T-helper 17 cell (primary cell): ENCODE measurements at places on chromosomes 7 and 10. TPM values are rescaled to one million over a fixed set of nuclear protein-coding genes. Genes with fewer than 3 reads are reported as not detected.

SND1 gene
- total RNA-seq = 208 TPM

IDI1 gene
- 116 TPM for total RNA-seq

CFTR gene
- total RNA-seq = not detected

DIP2C gene
- 6.0 TPM for total RNA-seq

KCNIP2 gene
- total RNA-seq = 4.1 TPM

WIPF3 gene
- not detected for total RNA-seq

FZD8 gene
- 2.0 TPM for total RNA-seq

DNA sequence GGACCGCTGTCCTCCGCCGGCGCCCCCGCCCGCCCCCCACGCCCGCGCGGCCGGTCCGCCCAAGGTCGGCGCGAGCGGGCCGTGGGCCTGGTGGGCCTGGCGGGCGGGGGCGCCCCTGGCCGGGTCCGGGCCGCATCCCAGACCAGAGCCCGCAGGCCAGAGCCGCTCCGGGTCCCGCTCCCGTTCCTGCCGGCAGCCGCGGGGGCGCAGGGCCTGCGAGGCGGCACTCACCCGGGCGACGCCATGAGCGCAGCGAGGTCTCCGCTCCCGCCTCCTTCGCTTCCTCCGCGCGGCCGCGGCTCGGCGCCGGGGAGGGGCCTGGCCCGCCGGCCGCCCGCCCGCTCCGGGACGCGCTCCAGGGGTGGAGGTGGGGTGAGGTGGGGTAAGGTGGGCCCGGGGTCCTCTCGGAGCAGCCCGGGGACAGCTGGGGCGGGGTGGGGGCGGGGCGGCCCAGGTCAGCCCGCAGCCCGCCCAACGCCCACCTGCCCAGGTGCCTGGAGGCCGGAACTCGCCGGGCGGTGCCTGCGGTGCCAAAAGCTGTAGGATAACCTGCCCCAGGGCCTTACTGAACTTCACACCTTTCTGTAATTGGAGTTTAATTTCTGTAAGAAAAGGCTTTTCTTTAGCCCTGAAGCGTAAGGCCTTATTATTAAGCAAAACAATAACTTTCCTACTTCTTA lies at the start of gene URGCP:
TSS of gene URGCP (minus strand) at position 266 of the 680 bp plus-strand sequence. CDS start at position 245, 21 bp downstream.
- H3K27me3 ChIP-seq = no peaks in the 10 kb centered on the region
- no peaks in the 10 kb centered on the region for H3K36me3 ChIP-seq
- peaks cover 27% of the 10 kb centered on the region for H3K4me1 ChIP-seq

- no peaks in the 10 kb centered on the region for H3K36me3 ChIP-seq
- peaks cover 25% of the 10 kb centered on the region for H3K4me1 ChIP-seq
- DNase-seq = no peak
- H3K27ac ChIP-seq = no peak overlapping the region
- H3K27me3 ChIP-seq = no peaks in the 10 kb centered on the region
Observed at GRCh38 chr10:63627396-63627795, 106.2 kb downstream of the REEP3 start.

DNA sequence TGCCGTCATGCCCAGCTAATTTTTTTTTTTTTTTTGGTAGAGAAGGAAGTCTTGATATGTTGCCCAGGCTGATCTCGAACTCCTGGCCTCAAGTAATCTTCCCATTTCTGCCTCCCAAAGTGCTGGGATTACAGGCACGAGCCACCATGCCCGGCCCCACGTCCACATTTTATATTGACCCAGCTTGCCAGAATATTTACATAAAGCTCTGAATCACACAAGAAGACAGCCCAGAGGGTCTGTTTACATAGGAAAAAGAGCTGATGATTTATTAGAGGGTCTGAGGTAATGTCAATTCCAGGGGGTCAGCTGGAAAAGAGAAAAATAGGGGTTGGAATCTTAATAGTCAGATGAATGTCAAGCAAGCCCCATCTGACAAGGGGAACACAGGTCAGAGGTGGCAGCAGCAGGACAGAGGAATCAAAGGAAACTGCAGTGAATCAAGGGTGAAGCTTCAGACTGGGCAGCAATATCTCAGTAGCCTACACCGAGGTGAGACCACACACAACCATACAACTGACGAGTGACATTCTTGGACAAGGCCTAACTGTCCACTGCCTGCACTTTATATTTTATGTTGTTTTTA lies 15.8 kb upstream of the SLF2 start:
- H3K27ac ChIP-seq = no peak overlapping the region
- peaks cover 37% of the 10 kb centered on the region for H3K27me3 ChIP-seq
- peaks cover 4% of the 10 kb centered on the region for H3K36me3 ChIP-seq
- H3K4me3 ChIP-seq = no peak overlapping the region
- DNase-seq = no peak
- peaks cover 8% of the 10 kb centered on the region for H3K4me1 ChIP-seq

DNA sequence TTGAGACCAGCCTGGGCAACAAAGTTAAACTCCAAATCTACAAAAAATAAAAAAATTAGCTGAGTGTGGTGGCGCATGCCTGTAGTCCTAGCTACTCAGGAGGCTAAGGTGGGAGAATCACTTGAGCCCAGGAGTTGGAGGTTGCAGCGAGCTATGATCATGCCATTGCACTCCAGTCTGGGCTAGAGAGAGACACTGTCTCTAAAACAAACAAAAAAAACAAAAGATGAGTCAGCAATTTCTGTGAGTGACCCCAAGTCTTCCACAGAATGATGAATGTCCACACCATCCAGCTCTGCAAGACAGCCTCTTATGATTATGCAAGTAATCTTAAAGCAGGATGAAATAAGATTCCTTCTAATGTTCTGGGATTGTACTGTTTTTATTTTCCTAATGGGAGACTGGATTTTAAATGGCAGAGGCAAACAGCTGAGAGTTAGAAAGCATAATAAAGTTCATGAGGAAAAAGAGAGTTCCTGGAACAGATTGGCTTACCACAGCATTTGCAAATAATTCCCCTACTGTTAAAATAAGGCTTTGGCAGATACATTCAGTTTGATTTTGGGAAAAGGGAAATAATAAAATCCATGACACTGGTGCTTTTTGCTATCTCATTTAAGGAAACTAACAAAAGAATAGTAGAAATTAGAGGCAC lies 18.9 kb upstream of the PRKAR2B start:
- H3K36me3 ChIP-seq = peaks cover 1% of the 10 kb centered on the region
- no peak for DNase-seq
- no peaks in the 10 kb centered on the region for H3K4me1 ChIP-seq
- no peak overlapping the region for H3K27ac ChIP-seq
- H3K4me3 ChIP-seq = no peak overlapping the region
- H3K27me3 ChIP-seq = peaks cover 16% of the 10 kb centered on the region

DNA sequence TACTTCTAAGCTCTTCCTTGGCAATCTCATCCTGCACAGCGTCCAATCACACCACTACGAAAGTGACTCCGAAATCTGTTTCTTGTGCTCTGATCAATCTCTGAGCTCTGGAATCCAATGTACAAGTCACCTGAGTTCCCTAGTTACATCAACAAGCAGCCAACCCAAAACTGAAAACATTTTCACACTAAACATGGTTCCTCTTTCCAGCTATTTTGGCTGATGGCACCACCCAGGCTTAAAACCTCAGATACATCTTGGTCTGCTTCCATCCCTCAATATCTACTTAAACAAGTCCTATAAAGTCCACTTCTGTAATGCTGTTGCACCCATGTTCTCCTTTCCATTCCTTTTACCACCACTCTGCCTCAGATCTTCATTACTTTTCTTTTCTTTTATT lies 3.6 kb downstream of the BLOC1S2 start:
- peaks cover 23% of the 10 kb centered on the region for H3K4me1 ChIP-seq
- H3K36me3 ChIP-seq = peaks cover 6% of the 10 kb centered on the region
- no peak overlapping the region for H3K27ac ChIP-seq

- peaks cover 5% of the 10 kb centered on the region for H3K27me3 ChIP-seq
- DNase-seq = no peak
- no peak overlapping the region for H3K27ac ChIP-seq
Observed at GRCh38 chr10:34931216-34931615, 116.1 kb upstream of the PARD3 start.

GRCh38 chr10:118495499-118495898 lies 99.9 kb downstream of the PRLHR start:
- H3K27ac ChIP-seq = no peak overlapping the region
- no peaks in the 10 kb centered on the region for H3K4me1 ChIP-seq
- peaks cover 41% of the 10 kb centered on the region for H3K27me3 ChIP-seq
- no peak for DNase-seq
- H3K36me3 ChIP-seq = peaks cover 2% of the 10 kb centered on the region
- no peak overlapping the region for H3K4me3 ChIP-seq

- peaks cover 4% of the 10 kb centered on the region for H3K36me3 ChIP-seq
- peak overlapping the region; percentile 99 for H3K4me3 ChIP-seq
- H3K27ac ChIP-seq = peak overlapping the region; percentile 98
- H3K4me1 ChIP-seq = peaks cover 37% of the 10 kb centered on the region
Observed at GRCh38 chr7:150406567-150407421, 27.7 kb downstream of the ZNF775 start.

DNA sequence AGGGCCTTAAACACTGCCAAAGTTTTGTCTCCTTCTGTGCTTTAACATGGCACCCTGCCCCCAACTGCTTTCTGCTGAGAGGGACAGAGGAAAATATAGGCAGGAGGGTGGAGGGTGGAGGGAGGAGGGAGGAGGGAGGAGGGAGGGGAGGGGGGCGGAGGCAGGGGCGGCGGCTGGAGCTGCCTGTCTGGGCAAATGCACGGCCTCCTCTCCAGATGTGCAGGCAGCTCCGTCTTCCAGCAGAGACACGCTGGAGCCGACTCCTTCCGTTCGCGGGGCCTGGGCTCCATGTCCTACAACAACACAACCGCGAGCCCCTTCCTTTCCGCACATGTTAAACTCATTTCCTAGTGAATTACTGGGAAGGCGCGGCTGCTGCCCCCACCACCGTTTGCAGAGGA lies 14.2 kb downstream of the EBF3 start:
- no peak for DNase-seq
- H3K27me3 ChIP-seq = peaks cover 58% of the 10 kb centered on the region
- no peaks in the 10 kb centered on the region for H3K4me1 ChIP-seq

DNA sequence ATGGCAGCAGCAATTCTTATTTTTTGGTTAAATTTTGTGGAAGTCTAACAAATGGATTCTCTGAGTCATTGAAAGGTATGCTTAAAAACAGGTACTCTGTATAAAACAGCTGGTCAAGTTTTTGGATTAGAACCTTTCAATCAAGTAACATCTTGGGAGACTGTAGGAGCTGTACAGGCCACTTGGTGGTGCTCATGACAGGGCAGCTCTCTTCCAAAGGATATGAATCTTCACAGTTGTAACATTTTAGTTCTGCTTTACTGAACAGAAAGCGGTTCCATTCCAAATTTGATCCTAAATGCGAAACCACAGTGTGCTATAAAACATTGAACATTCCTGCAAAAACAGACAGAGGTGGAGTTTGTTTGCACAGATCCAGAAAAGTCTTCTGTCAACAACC lies 44.5 kb upstream of the AGR3 start:
- H3K4me1 ChIP-seq = peaks cover 22% of the 10 kb centered on the region
- no peak overlapping the region for H3K4me3 ChIP-seq
- no peak overlapping the region for H3K27ac ChIP-seq
- peaks cover under 1% of the 10 kb centered on the region for H3K36me3 ChIP-seq
- H3K27me3 ChIP-seq = no peaks in the 10 kb centered on the region

GRCh38 chr7:142353147-142354060 lies 95.5 kb upstream of the PRSS58 start:
- peaks cover 18% of the 10 kb centered on the region for H3K27me3 ChIP-seq
- no peaks in the 10 kb centered on the region for H3K36me3 ChIP-seq
- DNase-seq = no peak
- peaks cover 22% of the 10 kb centered on the region for H3K4me1 ChIP-seq

- no peaks in the 10 kb centered on the region for H3K36me3 ChIP-seq
- no peak overlapping the region for H3K27ac ChIP-seq
- H3K4me1 ChIP-seq = peaks cover 7% of the 10 kb centered on the region
- no peak overlapping the region for H3K4me3 ChIP-seq
Observed at GRCh38 chr10:8616166-8616565, 561.7 kb downstream of the GATA3 start.

GRCh38 chr10:12801214-12802087 lies 200.1 kb downstream of the CCDC3 start:
- no peak overlapping the region for H3K27ac ChIP-seq
- DNase-seq = no peak
- no peak overlapping the region for H3K4me3 ChIP-seq
- H3K27me3 ChIP-seq = no peaks in the 10 kb centered on the region
- H3K36me3 ChIP-seq = peaks cover 4% of the 10 kb centered on the region

DNA sequence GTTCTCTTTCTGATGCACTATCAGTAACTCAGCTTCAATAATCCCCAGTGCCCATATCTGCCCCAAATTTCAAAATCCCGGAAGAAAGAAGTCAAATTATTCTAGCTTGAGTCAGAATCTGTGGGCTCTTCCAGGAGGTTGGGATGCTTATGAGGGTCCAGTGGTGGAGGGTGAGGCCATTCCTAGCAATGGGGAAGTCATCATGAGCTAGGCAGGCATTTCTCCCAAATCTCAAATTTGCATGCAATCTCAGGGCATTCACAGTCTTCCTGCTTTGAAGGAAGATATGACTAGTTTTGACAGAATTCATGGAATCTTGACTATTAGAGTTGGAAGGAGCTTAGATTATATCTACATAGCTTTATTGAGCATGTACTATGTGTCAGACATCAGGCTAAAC lies 164.3 kb upstream of the AGK start:
- H3K27me3 ChIP-seq = peaks cover 31% of the 10 kb centered on the region
- H3K36me3 ChIP-seq = no peaks in the 10 kb centered on the region
- H3K27ac ChIP-seq = no peak overlapping the region
- DNase-seq = no peak
- H3K4me3 ChIP-seq = no peak overlapping the region

DNA sequence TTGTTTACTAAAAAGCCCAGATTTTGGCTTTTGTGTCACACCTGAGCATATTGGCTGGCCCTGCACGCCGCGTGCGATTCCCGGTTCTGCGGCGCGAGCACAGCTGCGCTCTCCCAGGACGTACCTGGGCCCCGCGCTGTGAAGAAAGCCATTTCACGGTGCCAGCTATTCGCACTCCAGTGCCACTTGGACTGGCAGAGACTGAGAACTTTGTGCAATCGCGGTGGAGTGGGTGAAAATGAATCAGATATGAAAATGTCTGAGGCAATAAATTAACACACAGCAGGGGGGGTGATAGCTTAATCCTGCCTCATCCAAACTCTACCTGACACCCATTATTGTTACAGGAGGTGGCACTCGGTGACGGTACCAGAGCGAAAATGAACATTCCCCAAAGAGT lies 330.1 kb upstream of the MGMT start:
- peaks cover 25% of the 10 kb centered on the region for H3K27me3 ChIP-seq
- H3K27ac ChIP-seq = no peak overlapping the region
- H3K4me3 ChIP-seq = no peak overlapping the region
- H3K4me1 ChIP-seq = no peaks in the 10 kb centered on the region
- no peaks in the 10 kb centered on the region for H3K36me3 ChIP-seq
- no peak for DNase-seq

- H3K27ac ChIP-seq = no peak overlapping the region
- no peaks in the 10 kb centered on the region for H3K4me1 ChIP-seq
Observed at GRCh38 chr10:84059526-84059925, 79.8 kb upstream of the GHITM start.
